Stimulated activated CD4-positive, alpha-beta T cell treated with anti-CD3 and anti-CD28 coated beads, Interleukin-4, amount 100 ng/mL, for 4 hours (primary cell): ENCODE measurements at places on chromosomes 4 and X.

- no peak for DNase-seq
These were observed 134.0 kb downstream of the COL4A6 start for GRCh38 chrX:108304210-108304609.

DNA sequence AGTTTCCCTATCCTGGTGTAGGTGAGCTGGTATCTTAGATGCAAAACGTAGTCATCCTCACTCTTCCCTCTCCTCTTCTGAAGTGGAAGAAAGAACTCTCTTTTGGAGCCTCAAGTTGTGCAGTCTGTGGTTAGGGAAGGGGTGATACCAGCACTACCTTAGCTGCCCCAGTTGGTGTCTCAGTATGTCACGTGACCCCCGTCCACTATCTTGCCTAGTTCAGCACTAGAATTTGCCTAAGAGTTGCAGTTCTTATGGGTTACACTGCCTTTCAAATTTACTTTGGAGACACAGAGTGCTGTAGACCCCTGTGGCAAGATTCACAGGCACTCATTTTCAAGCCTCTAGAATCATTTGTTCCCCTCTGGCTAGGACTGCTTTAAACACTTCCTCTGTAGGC is 322.8 kb upstream of the EDA2R start:
- DNase-seq, result no peak

- DNase-seq, result no peak
These were observed 20.9 kb upstream of the RAB40A start for GRCh38 chrX:103540145-103540544.

DNA sequence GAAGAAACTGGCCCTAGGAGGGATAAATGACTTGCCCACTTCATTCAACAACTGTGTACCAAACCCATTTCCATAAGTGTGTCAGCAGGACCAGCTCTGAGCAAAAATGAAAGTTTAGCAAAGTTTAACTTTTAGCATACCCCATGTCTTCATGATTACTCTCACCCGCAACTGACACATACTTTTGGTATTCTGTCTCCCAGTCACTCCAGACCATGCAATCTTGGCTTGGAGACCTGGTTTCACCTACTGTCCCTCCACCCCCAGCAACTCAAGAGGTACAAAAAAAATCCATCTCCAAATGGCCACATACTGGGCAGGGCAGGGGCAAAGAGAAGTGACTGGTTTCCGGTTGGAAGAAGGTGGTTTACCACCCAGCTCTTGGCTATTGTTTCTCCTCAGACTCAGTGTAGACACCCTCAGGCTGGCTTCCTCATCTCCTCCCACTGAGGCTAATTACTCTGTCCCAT is 79.8 kb downstream of the RLIM start:
- DNase-seq, result no peak

DNA sequence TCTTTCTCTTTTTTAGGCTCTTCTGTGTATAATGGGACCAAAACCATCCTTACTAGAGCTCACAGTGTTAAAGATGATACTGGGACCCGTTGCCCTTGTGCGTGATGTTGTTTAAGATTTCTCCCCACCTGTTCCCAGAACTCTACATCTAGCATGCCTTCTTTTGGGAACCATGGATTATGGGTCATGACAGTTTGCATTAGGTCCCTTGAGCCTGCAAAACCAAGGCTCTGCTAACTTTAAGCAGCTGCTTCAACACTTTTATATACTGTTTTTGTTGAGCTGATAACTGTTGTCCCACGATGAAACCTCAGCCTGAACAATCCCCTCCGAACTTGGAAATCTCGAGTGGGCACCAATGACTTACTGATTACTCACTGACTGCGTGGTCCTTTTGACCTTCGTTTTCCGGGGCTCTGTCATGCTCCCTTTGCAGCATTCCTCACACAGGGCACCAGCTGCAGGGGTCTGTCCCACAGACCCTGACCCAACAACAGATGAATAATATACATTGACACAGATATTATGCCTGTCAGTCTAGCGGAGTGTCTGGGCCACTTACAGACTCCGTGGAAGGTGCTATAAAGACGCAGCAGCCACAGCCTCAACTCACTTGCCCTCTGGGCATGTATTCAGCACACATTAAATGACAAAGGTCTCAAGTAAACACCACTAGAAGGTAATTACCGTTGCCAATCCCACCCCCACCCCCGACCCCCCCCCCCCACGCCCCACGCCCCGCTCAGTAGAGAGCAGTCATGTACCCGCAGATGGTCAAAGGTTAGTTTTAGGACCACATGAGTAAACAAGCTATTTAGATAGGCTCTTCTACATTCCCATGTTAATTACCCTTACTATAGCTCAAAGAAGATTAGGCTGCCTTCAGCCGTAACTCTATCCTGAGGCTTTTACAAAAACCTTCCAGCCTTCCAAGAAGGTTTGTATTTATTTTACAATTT is 162.0 kb upstream of the WDFY3 start:
- no peak for DNase-seq

GRCh38 chrX:136619899-136620505 is 28.0 kb upstream of the CD40LG start:
- DNase-seq, result peak; percentile 59

- DNase-seq, result no peak
These were observed 8.2 kb downstream of the FREM3 start for GRCh38 chr4:143692241-143692640.

DNA sequence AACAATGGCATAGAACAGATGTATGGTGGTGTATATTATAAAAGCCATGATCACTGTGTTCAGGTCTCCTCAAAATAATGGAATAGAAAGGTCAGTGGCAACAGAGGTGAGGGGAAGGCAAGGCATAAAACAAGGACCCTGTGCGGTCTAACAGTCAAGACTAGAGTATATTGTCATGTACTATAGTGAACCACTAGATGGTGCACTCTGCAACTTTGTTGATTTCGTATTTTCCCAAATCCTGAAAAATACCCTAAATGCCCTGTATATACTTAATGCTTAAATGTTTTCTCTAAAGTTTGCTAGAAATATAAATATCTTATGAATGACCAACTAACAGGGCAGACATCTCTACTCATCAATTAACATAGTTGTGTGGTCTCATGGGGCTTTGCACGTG is 453.0 kb downstream of the PCDH11X start:
- no peak for DNase-seq

DNA sequence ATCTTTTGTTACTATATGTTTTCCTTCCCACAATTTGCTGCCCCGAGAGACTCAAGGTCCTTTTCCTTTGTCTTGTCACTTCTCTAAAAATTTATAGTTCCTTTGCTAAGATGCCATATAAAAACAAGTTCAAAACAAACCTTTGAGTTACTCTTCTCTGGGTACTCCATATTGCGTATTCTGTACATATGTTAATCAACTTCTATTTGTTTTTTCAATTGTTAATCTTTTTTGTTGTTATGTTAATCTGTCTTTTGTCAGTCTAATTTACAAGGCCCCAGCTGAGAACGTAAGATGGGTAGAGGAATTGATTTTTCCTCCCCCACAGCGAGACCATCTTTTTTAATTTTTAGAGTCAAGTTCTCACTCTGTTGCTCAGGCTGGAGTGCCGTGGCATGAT is 7.2 kb upstream of the PPEF2 start:
- no peak for DNase-seq

- no peak for DNase-seq
These were observed 60.0 kb upstream of the HELT start for GRCh38 chr4:184958127-184958922.

DNA sequence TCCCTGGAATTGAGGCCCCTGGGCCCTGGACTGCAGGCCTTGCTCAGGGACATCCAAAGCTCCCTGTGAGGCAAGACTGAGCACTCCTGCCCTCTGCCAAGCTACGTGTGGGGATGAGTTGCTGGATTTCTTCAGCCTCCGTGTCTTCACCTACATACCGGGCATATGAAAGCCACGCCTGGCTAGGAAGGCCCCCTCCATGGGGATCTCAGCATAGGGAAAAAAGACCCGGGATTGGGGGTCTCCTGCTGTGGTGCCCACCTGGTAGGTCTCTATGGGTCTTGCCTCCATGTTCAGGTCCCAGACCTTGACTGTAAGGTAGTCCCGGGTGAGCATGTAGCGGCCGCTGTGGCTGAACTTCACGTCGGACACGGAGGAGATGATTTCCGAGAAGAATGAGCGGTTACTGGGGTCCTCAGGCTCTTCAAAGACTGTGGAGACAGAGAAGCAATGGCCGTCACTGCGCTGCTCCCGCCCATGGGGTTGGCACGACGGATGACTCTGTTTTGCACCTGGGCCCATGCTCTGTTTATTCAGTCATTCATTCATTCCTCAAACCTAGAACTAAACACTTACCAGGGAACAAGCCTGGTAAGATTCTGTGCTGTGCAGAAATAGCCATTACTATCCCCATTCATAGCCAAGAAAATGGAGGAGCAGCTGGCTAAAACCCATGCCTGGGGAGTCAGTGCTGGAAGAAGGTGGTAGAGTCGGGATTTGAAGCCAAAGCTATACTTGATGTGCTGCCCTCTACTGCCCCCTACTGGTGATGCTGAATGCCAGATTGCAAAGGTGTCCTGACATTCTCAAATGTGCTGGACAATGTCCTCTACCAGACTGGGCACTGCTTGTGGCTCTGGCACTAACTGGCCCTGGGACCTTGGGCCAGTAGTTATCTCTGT is 63.9 kb downstream of the WFS1 start:
- DNase-seq, result no peak

- DNase-seq, result no peak
These were observed 20.5 kb upstream of the DDX3X start for GRCh38 chrX:41313419-41313818.

DNA sequence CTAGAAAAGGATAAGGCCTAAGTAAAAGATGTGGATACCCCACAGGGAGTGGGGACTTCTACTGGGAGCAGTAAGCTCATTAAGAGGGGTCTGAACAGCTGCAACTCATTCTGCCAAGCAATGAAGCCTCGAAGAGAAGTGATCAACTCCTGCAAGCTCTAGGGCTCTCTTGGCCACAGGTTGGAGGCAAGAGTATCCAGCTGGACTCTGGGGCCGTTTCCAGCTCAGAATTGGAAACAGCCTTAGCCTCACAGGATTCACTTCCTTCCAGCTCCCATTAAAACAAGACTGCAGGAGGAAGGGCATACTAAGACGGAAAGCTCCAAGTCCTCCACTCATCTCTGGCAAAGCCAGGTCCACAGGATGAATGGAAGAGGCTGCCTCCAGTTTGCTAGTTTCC is 126.3 kb downstream of the ATG4A start:
- no peak for DNase-seq

DNA sequence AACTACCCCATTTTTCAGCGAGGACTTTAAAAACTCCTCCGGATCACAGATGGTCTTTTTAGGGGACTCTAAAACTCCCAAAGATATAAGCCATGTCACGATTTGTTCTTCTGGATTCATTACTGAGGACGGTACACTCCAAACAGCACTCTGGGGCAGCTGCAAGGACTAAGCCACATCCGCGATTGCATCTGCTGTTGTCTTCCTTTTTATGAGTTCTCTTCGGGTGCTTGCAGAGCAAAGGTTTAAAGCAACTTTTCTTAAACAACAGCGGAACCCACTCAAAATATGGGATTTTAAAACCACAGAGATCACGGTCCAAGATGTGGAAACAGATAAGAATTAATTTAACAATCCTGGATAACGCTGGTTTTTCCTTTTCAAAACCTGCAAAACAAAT is at the start of gene ARHGEF6:
Gene ARHGEF6, minus strand, starts transcription at position 170 of the 400 bp plus-strand sequence. Its CDS starts 50 bp downstream, at position 120.
- DNase-seq, result no peak

DNA sequence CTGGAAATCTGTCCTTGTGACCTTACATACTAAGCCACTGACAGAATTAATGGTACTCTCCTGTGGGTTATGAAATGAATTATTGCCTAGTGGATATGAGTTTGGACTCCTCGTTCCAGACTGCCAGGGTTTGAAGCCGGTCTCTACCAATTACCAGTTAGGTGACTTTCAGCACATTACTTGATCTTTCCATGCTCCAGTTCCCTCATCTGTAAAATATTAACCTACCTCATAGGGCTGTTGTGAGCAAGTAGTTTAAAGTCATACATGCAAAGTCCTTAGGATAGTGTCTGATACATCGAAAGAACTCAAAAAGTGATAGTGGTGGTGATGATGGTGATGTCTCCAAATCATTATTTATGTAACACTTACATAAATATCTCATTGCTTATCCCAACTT is 373.5 kb upstream of the ARX start:
- DNase-seq, result no peak

GRCh38 chr4:76830964-76831703 is 66.8 kb downstream of the SOWAHB start:
- DNase-seq, result no peak

DNA sequence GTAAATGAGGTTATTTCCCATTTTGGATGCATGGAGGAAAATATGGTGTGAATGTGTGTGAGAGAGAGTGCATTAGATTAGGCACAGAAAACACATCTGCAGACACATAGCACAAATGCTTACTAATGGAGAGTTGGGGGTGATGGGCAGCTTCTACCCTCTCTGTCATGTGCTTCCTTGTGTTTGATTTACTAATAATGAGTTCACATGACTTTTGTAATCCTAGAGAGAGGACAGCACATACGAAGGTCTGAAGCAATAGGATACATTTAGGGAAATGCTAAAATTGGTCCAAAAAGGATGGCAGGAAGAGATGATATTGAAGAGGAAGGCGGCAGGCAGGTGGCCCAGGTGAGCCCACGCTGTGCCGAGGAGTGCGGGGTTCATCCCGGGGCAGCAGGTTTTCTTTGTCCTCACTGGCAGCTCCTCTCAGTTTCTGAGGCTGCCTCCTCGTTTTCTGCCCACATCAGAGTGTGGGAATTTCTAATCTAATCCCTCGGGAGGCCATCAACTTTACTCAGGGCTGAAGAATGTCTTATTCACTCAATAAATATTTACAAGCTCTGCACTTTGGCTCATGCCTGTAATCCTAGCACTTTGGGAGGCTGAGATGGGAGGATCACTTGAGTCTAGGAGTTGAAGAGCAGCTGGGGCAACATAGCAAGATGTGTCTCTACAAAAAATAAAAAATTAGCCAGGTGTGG is 15.9 kb upstream of the MAP9 start:
- DNase-seq, result no peak

DNA sequence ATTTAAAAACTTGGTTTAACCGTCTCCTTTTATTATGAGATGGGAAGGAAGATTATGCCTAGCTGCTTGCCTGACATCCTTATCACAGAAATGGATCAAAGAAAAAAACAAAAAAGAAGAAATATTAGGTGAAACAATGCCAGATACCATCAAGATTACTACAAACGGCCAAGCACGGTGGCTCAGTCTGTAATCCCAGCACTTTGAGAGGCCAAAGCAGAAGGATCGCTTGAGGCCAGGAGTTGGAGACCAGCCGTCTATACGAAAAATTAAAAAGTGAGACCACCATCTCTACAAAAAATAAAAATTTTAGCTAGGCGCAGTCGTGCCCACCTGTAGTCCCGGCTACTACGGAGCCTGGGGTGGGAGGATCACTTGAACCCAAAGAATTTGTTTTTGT is 2.3 kb downstream of the FRYL start:
- no peak for DNase-seq

DNA sequence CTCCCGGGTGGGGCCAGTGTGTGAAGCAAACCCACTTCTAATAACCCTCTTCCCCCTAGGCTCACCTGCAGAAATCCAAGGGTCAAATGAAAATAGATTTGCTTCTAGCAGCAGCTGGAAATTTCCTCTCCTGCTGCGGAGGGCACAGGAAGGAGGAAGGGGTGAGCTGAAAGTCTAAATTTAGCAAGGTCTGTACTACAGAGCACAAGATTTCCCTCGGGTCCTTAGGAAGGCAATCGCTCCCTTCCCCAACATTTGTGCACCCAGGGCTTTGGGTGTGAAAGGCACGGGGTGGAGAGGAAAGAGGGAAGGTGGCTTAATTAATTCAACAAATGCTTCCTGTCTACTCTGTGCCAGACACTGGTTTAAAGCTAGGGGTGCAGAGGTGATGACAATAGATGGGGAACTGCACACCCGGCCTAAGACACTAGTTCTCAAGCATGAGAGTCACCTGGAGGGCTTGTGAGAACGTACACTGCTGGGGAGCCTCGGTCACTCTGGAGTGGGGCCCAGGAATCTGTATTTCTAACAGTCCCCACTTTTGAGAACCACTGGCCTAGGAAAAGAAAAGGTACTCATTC is 204.4 kb downstream of the NSUN7 start:
- DNase-seq, result no peak
